ENCODE measurements at places on chromosomes 3 and 15.
A peak's percentile ranks its signal among the peaks of the same experiment; 100 is the strongest.

- DNase-seq: no peak
These were observed 167.5 kb downstream of the GOLGA6L4 start for GRCh38 chr15:84402856-84403608.

DNA sequence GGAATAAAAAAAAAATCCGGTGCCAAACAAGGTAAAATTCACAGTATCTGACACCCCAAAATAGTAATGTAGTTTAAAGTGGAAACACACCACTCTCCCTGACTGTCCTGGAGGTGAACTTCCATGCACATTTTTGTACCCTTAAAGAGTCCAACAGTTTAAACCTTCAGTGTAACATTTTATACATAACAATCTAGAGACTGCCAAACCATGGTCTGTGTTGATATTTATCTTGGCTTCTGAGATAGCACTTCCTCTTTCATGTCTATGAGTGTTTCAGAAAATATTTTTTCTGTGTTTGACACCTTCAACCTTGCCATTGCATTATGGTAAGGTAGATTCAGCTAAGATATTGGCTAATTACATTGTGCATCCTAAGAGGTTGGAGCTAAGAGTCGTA is 13.9 kb downstream of the TMEM45A start:
- no peak for DNase-seq

GRCh38 chr3:124248471-124249028 is 256.6 kb upstream of the ROPN1 start:
- no peak for DNase-seq

DNA sequence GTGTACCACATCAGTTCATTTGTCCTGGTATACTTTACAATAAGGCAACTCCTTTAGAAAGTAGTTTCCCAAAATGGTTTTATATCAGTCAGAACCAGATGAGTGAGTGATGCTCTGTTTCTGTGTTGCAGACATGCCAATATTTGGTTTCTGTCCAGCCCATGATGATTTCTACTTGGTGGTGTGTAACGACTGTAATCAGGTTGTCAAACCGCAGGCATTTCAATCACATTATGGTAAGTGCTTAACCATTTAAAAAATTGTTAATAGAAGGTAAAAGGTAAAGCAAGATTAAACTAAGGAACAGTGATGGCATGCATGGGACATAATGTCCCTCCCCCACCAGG is 40.0 kb upstream of the SCAANT1 start:
- no peak for DNase-seq

DNA sequence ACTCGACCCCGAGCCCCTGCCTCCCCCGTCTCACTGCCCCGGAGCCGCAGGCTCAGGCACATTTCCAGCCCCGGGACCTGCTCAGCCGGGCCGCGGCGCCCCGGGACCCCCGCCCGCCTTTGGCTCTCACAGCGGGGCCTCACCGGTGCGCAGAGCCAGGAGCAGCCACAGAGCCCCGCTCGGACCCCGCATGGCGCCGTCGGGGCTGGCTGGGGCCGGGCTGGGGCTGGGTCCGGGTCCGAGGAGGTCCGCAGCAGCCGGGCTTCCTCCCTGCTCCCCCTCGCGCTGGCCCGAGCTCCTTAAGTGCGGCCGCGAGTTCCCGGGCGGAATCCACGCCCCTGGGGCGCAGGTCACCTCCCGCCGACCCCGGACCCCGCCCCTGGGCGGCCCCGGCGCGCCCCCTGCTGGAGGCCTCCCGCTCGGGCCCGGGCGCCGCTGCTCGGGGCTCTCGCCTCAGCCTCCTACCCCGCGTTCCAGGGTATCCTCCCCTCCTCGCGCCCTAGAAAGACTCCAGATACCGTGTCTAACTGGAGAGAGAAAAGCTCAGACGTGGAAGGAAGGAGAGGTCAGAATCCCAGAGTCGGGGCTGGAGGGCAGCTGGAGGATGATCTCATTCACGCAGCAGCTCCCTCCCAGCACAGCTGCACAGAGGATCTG is at the start of gene MELTF:
Gene MELTF (minus strand): TSS at position 307 of the 657 bp plus-strand sequence. CDS start 115 bp downstream, at position 192.
- peak; percentile 70 for DNase-seq

GRCh38 chr15:37134244-37134643 is 33.9 kb upstream of the MEIS2 start:
- DNase-seq: no peak

DNA sequence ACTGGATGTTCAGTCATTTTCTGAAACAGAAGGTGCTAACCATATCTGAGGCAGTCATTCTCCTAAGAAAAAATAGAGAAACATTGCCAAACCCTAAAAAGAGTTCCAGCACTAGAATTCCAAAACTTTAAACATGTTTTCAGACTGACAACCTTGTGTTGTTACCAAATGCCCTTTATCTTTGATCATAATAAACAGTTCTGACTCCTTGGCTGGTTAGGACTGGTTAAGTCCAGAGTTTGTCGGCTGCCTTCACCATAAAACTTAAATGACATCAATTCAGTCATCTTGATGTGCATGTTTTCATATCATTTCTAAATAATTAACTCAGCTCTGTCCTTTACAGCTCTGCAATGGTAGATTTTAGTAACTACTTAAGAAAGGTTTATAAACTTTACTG is 68.0 kb downstream of the COL8A1 start:
- no peak for DNase-seq

DNA sequence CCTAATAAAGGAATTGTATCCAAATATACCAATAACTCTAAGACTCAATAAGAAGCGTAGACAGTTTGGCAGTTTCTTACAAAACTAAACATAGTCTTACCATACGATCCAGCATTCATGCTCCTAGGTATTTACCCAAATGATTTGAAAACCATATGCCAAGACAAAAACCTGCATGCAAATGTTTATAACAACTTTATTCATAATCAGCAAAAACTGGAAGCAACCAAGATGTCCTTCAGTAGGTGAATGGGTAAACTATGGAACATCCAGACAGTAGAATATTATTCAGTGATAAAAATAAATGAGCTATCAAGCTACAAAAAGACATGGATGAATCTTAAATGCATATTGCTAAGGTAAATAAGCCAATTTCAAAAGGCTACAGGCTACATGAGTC is 58.4 kb downstream of the SYN2 start:
- no peak for DNase-seq

DNA sequence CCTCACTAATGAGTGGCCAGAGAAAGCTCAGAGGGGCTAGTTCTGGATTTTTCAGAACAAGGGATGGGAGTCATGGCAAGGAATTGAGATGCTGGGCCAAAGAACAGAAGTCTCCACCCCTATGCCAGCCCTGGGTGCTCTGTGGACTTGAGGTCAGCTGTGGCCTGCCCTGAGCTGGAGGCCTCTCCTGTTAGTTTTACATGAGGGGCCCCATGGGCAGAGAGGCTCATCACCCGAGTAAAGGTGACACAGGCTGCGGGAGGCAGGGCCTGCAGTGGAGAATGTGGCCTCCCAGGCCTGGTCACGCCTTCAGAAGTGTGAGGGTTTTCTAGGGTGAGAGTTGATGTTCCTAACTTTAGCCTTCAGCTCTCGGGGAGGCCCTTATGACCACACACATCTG is 44.9 kb downstream of the ABHD5 start:
- DNase-seq: no peak

DNA sequence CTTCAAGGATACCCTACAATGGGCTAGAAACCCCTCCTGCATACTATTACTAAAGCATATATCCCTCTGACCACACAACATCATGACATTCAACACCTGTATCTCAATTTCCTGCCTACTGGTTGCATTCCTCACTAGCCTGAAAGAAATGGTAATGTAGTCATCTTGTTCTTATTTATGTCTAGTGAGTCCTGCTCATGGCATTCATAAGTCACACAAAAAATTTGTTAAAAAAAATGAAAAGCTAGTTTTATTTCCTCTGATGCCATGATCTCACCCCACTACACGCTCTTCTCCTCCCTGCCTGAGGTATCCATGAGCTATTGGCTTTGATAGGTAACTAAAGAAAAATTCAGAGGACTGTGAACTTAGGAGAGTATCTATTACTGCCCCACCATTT is 284.5 kb downstream of the ZNF385D start:
- DNase-seq: no peak

DNA sequence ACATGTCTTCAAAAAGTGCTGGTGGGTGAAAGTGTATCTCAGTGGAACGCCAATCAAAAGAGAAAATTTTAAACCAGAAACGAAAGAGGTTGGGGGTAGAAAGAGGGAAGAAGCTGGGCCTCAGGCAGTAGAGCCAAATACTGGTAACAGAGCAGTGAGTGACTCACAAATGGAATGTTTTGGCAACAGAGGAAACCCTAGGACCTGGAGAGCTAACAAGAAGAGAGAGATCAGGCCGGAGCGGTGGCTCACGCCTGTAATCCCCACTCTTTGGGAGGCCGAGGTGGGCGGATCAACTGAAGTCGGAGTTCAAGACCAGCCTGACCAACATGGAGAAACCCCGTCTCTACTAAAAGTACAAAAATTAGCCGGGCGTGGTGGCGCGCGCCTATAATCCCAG is 450.8 kb upstream of the NAALADL2 start:
- no peak for DNase-seq

GRCh38 chr3:23308986-23309625 is 106.0 kb downstream of the UBE2E2 start:
- DNase-seq: no peak

GRCh38 chr3:127226946-127227842 is 34.3 kb downstream of the PRR23E start:
- no peak for DNase-seq

DNA sequence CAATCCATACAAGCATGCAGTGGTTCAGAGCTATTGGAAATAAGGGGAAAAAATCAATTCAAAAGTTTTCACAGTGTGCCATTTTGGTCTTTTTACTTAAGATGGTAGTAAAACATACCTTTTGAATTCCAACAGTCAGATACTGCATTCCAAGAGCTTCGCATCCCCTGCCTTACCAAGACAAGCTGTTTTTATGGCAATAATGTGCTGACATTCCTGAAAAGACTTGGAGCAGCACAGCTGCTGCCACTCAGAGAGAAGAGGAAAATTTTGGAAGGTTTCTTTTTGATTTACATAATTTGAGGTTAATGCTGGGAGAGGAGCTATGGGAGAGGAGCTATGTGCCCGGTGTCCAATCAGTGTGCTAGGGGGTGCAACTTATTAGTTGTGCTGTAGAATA is 148.3 kb downstream of the FEZF2 start:
- DNase-seq: no peak

DNA sequence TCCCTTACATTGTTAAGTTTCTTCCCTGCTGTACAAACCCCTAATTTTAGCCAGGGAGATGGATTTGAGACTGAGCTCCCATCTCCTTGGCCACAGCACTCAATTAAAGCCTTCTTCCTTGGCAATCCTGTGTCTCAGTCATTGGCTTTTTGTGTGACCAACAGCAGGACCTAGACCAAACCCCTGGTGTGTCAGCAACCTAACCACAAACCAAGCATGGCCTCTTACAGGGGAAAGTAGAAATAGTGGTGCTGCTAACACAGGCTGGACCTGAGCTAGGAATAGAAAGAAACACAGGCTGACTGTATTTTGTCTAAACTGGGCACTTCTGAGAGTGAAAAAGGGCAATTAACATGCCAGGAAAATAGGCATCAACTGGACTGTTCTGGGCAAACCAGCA is 37.9 kb downstream of the PPCDC start:
- no peak for DNase-seq

GRCh38 chr3:186534113-186534669 is 10.0 kb downstream of the CRYGS start:
- DNase-seq: no peak

GRCh38 chr15:60582370-60583036 is 103.6 kb upstream of the ICE2 start:
- no peak for DNase-seq

DNA sequence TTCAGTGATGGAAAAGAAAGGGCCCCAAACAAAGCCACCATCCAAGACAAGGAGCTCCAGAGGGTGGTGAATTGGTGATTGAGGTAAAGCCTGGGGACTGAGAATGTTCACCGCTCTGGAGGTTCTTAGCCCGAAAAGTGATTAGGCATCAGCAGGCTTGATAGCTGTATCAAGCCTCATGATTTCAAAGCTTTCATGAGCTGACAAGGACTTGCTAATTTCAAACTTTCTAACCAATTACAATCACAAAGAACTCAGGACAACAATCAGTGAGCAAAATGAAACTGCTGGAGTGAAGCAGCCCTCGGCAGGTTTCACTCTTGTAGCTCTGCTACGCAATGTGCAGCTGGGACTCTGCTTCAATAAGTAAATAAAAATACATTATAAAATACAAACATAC is 391.3 kb downstream of the TIGIT start:
- DNase-seq: no peak

- DNase-seq: no peak
These were observed 14.1 kb downstream of the GPD1L start for GRCh38 chr3:32120471-32120870.

DNA sequence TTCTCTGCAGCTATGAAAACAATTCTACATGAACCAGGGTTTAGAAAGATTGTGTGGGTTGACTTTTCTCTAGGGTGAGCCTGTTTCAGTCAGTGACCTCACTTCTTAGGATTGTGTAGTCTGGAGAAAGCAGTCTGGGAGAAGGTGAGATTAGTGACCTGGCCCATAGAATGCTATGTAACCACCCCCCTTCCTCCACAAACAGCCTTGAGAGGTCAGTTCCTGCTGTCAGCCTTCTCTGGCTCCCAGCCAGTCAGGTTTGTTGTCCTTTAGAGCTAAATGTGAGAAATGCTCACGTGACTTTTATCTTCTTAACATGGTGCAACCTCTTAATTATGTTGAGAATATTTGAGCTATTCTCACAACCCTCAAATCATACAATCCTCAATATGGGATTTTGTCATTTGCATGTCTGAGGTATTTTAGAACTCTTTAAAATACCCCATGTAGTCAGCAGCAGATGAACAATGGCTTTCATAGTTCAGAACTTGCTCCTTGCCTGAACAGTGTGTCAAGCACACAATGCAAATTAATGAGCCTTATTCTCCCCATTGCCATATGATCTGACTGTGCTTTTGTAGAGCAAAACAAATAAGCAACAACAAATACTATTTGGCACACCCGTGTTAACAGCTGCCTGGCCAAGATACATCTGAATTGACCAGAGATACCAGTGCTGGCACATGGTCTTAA is 311.6 kb downstream of the CNTN6 start:
- DNase-seq: no peak

DNA sequence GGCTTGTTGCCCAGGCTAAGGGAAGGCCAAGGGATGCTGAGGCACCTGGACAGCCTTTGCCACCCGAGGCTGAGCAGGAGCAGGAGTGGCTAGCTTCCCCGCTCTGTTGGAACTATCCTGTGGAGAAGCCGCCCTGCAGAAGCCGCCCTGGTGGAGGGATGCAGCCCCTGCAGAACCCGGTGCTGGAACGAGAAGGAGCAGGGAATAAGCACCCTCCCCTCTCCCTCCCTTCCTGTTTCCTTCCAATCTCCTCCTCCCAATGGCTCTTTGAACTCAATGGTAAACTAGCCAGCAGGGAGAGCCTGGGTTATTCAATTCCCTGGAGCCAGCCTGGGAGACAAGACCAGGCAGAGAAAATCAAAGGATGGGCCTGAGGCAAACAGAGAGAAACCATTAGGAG is 11.8 kb upstream of the HRG start:
- no peak for DNase-seq

All from stimulated activated CD4-positive, alpha-beta T cell treated with anti-CD3 and anti-CD28 coated beads, Interleukin-15, amount 100 ng/mL, for 1 hour (primary cell).